Hippocampal formation (tissue), 2 donors: ENCODE measurements at places on chromosomes 2 and 18.

DNA sequence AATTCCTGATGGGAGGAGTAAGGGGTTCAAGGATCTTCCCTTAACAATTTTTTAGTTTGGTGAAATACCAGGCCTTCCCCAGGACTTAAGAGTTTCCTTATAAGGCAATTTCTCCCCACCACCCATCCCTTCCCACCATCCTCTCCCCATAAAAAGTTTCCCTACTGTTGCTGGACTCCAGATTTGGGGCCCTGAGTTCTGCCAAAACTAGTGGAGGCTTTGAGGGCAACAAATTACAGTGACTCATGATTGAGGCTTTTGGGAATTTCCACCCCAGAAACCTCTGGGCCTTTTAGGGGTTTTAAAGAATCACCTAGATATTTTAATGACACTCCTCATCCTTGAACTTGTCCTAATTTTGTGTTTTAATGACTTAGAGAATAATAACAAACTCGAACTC is 14.3 kb upstream of the EN1 start:
- no peak for DNase-seq

DNA sequence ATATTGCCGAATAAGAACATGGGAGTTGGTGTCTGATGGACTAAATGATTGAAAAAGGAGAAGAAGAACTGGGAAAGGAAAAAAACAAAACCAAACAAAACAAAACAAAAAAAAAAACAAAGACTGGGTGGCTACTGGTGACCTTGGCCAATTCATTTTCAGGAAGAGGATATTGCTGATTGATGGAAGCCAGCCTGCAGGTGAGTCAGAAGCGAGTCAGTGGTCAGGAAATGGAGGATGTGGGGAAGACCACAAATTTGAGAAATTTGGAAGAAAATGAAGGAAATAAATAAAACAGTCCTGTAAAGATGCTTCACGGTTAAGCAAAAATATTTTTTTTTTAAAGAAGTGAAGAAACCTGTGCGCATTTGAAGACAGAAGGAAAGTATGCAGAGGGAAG is 296.9 kb downstream of the ZNF521 start:
- no peak for DNase-seq

DNA sequence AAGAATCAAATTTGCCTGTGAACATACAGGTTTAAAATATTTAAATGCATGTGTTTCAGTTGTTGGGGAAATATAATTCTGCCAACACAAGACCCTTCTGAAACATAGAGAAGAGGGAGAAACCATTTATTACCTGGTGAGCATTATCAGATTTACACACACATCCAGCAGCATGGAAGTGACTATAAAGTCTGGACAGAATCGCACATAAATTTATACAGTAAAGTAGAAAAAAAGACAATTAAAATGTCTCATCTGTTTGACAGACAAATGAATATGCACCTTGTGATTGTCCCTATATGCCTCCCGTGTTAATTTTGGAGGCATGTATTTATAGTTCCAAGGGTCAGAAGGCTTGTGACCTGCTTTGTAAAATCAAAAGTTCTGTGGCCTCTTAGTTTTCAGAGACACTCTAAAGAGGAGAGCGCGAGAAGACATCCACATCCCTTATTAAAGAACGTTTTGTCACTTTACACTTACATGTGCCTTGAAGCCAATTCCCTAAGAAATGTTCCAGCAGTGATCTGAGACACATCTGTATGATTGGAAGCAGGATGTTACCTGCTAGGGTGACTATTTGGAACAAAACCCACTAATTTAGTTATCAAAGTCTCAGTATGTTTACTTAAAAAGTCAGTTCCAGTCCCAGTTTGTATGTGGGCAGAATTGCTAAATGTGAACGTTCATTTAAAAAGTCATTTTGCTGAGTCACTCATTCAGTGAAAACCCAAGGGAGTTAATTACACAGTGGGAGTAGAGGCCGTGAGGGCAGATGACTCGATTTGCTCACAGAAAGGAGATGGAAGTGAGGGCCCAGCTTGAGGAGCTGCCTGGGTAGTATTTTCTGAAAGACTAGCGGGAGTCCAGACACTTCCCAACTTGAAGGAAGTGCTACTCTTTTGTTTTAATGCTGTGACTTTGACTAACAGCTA is 527.6 kb upstream of the MEX3C start:
- no peak for DNase-seq

DNA sequence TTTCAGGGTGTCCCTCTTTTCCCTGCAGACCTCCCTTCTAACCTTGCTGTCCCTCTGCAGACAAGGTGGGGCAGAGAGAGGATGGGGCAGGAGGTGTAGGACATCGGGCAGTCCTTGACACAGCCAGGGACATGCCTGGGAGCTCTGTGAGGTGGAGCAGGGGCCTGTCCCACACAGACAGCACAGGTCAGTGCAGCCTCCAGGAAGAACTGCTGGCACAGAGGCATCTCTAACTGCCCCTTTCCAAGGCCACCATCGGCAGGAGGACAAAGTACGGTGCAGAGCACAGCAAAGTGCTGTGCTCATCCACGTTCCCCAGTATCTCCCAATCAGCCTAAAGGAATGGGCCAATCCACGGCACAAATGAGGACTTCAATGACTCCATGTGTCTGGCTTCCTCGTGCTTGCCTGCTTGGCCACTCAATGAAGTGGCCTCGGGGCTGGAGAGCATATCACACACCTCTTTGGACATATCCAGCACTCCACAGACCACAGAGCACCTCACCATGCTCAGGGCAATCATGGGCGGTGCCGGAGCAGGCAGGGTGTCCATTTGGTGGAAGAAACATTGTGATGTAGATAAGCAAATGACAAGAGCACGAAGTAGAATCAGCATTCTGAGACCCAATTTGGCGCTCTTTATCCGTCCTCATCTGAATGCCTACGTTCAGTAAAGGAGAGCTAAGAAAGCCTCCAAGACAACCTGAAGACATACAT is 11.9 kb downstream of the CHST10 start:
- no peak for DNase-seq

GRCh38 chr2:228768818-228769217 is 502.3 kb downstream of the PID1 start:
- DNase-seq, result no peak

DNA sequence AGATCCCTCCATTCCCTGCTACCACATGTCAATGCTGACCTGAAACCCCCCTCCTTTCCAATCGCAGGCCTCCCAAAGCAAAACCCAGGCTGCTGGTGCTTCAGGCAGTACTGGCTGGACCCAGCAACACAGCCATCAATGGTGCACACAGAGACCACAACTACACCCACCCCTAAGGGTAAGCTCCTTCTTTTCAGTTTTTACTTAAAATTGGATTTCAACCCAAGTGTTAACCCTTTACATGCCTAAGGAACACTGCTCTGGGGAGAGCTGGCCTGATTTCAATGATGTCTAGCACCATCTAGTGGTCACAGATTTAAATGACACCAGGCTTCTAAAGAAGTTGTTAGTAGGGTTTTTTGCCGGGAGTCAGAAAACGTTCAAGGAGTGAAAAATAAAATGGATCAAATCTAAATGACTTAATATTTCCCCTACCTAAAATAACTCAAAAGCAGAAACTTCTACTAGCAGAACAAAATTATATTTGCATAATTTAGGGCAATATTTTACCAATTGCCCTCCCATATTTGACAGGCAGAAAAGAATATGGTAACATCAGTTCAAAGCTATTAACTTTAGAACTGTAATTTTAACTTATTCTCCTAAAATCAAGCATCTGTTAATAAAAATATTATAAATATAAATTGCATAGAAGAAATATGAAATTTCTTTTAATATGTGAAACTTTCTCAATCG is 24.6 kb downstream of the FECH start:
- DNase-seq, result peak; percentile 26

DNA sequence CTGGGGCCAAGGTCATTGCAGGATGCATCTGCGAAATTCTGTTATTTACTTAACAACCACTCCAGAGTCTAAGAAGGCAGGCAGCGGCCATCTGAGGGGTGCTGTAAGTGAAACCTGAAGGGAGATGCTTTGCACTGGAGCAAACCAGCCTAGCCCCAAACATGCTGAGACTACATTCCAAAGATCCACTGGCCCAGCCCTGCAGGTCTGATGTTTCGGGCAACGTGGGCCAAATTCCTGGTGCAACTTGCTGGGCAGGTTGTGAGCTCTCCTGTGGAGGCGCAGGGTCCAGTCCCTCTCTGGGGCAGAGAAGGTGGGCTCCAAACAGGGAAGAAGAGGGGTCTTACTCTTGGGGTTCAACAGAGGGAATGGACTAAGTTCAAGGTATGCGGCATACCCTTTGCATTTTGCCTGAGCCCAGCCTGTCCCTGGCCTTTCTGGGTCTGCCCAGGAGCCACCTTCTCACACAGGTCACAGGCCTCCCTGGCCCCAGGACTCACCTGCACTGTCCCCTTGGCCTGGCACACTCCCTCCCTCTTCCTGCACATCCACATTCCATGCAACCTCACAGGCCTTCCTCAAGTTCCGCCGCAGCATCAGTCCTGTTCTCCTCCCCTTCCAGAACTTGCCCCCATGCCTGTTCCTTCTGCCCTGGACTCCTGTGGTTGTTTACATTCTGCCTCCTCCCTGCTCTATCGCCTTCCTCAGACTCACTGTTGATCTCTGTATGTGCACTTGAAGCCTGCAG is 5.1 kb upstream of the MAL start:
- DNase-seq, result no peak

GRCh38 chr2:45968946-45969584 is 317.6 kb downstream of the PRKCE start:
- no peak for DNase-seq

DNA sequence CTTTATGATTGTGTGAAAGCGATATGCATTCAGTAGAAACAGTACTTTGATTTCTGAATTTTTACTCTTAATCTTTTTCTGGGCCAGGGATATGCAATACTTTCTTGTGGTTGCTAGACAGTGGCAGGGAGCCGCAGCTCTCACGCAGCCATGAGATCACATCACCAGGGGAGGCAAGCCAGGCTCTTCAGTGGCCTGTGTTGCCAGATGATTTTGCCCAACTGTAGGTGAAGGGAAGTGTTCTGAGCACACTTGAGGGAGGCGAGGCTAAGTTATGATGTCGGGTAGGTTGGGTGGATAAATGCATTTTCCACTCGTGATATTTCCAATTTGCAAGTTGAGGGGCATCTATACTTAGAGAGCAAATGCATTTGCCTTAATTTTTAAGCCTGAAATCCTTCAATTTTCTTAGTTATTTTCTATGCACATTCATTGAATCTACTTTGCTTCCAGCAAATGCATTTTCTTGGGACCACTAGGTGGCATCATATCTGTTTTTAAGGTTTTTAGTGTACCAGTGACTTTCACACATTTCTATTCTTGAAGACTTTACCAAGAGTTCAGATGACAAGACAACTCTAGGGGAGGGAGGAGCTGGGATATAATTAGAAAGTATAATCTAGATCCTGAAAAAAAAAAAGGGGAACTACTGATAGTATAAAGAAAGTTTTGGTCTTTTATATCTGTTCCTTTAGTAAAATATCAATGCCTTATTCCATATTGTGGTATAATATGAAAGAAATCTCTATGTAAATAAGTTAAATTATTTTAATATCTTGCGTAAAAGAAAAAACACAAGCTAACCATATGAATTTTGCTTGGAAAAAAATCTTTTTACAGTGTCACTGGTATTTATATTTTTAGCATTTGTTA is 643.3 kb downstream of the SOCS6 start:
- no peak for DNase-seq

DNA sequence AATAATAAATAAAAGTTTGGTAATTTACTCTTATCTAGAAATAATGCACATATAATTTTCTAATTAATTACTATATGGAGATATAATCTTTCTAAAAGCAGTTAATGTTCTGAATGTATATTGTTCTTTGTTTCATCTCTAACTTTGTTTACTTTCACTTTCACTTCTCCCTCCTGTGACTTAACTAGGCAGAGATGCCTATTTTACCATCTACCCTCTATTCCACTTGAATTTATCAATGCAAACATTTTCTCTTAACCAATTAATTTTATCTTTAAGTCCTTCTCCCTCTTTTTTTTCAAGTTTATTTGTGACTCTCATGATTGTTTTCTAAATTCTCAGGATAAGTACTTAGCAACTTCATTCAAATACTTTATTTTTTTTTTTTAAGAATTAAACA is 55.1 kb upstream of the IL1RL1 start:
- no peak for DNase-seq

DNA sequence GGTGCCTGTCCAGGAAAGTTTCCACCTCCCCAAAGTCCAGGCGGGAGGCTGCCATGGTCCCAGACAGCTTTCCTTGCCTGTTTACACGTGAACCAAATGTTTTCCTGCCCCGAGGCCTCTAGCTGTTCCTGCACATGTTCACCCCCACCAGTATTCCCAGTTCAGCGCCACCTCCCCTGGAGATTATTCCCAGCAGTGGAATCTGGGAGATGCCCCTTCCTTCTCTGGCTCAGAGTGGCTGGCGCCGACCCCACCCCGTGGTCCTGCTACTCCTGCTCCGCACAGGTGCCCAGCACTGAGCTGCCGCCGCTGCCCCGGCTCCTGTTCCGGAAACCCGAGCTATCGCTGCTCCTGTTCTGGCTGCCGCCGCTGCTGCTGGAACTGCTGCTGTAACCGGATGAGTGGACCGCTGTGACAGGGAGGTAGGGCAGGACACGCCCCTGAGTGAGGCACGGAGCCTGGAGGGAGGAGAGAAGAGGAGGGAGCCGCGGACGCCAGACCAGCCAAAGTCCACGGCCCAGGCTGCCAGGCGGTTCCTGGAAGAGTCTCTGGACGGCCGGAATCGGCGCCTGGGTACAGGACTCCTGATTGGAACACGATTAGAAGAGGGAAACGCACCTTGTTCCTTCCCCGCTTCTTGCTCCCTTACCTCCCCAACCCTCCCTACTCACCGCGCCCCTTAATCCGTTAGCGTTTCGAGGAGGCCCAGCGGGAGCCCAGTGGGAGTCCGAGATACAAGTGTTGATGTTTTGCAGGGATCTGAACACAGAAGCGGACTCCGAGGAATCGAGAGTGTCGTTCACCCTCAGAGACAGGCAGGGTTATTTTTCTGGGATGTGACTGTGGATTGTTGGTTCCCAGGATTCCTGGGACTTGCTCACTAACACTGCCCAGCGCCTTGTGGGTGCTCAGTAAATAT is at the start of gene PDE11A:
TSS of gene PDE11A (minus strand) at position 395 of the 919 bp plus-strand sequence. CDS start at position 55, 340 bp downstream.
- peak; percentile 19 for DNase-seq

GRCh38 chr2:2913601-2914120 is 464.0 kb downstream of the EIPR1 start:
- DNase-seq, result no peak

DNA sequence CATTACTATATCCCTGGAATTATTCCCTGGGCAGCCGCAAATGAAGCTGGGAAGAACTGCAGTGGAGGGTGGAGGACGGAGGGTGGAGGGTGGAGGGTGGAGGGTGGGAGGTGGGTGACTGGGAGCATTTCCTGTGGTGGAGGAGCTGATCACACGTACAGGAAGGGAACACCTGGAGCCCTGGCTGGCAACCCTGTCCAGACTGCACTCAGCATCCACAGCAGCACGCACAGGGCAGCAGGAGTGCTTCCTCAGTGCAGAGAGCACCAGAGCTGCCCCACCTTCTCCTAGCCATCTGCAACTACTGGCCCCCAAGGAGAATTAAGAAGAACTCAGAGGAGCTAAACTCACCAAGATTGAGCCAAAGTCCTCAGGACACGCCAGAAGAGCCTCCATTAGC is 249.9 kb downstream of the EIPR1 start:
- DNase-seq, result no peak
